Fibroblast of pulmonary artery (primary cell): ENCODE measurements at places on chromosomes 7 and 10.

DNA sequence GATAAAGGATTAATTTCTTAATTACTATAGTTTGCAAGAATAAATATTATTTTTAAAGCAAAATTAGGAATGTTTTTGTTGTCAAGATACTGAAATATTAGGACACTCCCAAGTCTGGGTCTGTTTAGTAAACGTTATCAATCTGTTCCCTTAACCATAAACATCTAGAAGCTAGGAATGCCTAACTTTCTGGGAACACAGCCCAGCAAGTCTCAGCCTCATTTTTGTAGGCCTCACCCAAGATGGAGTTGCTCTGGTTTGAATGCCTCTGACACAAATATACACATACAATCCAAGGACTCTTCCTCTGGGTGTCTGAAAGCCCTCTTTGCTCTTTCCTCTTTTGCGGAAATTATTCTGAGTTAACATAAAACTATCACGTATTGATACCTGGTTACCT is 487.4 kb upstream of the CELF2 start:
- no peak for DNase-seq

DNA sequence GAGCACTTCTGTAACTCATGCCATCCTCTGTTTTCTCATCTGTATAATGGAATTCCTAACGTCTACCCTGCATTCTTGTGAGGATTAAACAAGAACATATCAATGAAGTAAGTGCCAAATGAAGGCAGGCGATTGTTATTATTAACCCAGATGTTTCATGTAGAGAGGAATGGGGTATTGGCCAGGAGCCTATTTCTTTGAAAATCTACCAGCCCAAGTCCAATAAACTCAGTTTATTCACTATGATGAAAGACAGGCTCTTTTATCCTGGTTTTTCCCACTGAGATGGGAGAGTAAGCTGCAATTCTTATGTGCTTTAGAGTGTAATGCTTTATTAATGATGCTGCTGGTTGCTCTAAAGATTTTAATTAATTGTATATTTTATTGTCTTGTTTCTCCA is 9.6 kb downstream of the CTTNBP2 start:
- DNase-seq, result no peak

GRCh38 chr10:103767756-103768155 is 87.6 kb downstream of the SH3PXD2A start:
- no peak for DNase-seq

DNA sequence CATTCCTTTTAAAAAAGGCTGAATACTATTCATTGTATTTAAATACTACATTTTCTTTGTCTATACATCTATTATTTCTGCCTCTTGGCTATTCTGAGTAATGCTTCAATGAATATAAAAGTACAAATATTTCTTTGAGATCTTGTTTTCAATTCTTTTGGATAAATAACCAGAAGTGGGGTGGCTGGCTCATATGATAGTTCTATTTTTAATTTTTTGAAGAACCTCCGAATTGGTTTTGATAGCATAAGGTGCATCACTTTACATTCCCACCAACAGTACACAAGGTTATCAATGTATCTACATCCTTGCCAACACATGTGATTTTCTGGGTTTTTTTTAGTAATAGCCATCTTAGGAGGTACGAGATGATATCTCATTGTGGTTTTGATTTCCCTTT is 72.5 kb downstream of the ZNF277 start:
- DNase-seq, result no peak

DNA sequence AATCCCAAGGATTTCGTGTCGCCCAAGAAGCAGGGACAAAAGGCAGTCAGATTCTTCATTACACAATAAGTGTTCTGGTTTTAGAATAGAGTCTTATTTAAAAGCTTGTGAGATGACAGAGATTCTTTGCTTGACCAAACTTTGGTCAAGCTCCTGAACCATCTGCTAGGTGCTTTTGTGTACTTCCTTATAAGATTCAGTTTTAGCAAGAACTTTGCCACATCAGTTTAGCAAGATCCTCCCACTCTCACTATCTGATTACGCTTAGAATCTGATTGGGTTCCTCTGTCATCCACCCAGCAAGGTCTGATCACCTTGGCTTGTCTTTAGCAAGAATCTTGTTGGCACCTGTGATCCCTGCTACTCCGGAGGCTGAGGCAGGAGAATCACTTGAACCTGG is 38.2 kb upstream of the SDHAF3 start:
- no peak for DNase-seq

DNA sequence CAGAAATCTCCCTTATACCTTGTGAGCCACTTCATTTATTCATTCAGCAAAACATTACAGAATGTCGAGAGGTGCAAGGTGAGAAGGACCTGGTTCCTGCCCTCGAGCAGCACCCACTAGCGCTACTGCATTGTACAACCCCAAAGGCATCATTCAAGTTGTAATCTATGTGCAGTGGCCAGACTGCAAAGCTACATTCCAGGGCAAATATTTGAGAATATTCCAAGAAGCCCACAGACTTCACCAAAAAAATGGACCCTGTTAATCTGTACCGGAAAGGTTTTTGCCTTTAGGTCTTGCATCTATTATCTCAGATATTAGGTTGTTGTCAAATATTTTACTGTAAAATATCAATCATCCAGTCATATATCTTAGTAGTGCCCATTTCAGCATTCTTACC is 295.4 kb upstream of the FZD1 start:
- DNase-seq, result peak; percentile 21

DNA sequence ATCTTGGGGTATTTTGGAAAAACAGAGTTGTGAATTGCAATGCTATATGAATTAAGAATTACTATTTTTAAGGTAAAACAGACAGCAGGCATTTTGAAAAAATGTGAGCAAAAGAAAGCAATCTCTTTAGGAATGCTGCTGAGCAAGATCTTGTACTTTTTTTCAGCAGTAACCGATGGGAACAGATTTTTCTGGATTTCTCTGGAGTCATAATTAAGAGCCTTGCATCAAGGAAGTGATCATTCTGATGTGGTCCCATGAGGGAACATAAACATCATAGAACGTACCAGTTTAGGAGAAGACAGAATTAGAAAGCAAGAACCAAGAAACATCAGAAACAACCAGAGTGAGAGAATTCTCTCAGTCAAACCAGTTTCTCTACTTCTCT is 157.0 kb upstream of the AGR3 start:
- DNase-seq, result no peak
